HuH-7.5 (cell line): ENCODE measurements at places on chromosomes 12 and 14.

GRCh38 chr12:1838205-1838993 is 18.0 kb downstream of the LRTM2 start:
- no peak for DNase-seq

- DNase-seq = peak; percentile 84
Measured at GRCh38 chr12:55707841-55708694, at the start of gene ITGA7. Gene ITGA7 (minus strand): TSS chr12:55707904. CDS start chr12:55707682, 222 bp downstream.

DNA sequence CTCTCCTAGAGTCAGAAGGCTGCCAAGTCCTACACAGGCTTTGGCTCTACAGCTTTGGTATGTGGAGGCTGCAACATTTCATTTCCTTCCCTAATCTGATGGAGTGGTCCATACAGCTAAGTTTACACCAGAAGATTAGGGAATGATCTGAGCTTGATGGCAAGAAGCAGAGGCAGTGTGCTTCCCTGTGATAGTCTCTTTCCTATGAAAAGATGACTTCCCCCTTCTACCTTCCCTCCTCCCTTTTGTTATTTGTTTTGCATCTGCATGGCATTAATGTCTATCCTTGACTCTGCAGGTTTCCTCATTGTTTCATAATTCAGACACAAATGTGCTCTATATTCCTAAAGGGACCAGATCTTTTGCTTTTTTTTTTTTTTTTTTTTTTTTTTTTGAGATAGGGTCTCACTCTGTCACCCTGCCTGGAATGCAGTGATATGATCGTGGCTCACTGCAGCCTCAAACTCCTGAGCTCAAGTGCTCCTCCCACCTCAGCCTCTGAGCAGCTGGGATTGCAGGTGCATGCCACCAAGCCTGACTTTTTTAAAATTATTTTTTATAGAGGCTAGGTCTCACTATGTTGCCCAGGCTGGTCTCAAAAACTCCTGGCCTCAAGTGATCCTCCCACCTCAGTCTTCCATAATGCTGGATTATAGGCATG is 76.3 kb downstream of the GRIP1 start:
- no peak for DNase-seq

DNA sequence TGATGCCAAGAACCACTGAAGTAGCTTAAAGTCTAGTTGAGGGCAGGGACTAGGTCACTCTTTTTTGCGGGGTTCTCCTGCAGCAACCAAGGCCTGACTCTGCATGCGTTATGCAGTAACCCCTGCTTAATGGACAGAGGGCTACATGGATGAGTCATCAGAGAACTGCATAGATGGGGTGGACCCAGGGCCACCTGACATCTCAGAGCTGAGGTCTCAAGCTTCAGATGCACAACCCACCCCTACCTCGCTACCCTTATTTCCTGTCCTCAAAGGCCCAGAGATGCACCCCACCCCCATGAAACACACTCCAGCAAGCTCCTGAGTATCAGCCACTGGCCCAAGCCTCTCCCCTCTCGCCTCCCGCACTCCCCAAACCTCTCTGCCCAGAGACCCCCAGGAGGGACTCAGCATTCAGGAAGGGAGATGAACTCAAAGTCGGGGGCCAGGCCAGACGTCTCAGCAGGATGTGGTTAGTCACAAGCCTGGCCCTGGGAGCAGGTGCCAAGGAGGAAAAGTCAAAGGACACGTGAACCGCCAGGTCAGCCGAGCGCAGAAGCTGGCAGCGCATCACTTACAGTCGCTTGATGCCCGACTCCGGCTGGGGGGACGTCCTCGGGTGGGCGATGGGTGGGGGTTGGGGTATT is 25.8 kb downstream of the SNRNP35 start:
- DNase-seq = no peak

- no peak for DNase-seq
Measured at GRCh38 chr12:130398100-130398848, 60.6 kb downstream of the PIWIL1 start.

DNA sequence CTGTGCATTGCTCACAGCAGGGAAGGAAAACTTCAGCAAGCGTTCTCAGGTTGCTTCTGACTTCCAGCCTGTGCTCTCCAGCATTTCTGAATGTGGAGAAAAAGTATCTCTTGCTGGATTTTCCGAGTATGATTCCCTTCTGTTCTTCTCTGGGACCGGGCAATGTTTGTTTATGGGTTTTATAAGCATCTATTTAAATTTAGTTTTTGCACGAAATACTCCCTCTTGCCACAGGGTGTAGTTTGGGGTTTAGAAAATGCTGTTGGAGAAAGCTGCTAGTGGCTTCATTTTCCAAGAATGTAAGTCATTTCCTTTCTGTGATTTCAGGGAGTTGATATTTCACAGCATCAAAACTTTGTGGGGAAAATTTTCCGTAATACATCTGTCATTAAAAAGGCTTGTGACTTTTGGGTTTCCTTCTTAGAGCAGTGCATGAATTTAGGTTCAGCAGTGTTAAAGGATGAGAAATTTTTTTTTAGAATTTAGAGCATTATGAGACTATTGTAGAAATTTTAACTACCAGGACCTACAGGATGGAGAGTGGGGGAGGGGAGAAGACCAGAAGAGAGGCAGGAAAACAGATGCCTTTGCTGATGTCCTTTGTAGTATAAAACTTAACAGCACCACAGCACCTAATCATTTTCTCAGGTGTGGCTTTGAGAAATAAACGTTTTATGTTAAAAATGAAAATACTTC is 1.5 kb downstream of the FRMD6 start:
- DNase-seq = no peak

GRCh38 chr12:93243689-93244513 is 133.8 kb upstream of the NUDT4 start:
- peak; percentile 21 for DNase-seq

GRCh38 chr12:102095677-102096263 is 24.1 kb downstream of the NUP37 start:
- DNase-seq = peak; percentile 8

- DNase-seq = no peak
Measured at GRCh38 chr12:4444031-4444430, 1.6 kb downstream of the FGF6 start.

- no peak for DNase-seq
Measured at GRCh38 chr12:19741132-19741489, 301.8 kb downstream of the AEBP2 start.

DNA sequence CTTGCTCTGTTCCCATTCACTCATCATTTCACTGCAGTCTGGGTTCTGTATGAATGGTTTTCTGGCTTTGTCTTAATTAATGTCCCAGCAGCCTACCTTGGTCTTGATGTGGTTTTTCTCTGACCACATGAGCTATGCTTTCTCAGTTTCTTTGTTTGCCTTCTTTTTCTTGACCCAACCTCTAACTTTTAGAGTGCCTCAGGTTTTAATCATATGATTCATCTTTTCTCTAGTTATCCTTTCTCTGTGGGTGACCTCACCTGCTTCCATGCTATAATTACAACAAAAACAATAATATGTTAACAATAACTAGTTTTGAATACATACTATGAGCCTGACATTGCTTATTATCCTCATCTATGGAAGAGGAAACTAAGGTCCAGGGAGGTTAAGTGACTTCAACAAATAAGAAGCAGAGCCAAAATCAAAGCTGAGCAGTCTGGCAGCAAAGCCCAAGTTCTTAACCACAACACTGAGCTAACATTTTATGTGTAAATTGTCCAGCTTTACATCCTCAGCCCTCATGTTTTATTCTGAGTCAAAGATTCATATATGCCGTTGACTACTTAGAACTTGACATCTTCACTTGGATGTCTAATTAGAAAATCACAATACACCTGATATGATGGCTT is 4.7 kb upstream of the EPYC start:
- no peak for DNase-seq

DNA sequence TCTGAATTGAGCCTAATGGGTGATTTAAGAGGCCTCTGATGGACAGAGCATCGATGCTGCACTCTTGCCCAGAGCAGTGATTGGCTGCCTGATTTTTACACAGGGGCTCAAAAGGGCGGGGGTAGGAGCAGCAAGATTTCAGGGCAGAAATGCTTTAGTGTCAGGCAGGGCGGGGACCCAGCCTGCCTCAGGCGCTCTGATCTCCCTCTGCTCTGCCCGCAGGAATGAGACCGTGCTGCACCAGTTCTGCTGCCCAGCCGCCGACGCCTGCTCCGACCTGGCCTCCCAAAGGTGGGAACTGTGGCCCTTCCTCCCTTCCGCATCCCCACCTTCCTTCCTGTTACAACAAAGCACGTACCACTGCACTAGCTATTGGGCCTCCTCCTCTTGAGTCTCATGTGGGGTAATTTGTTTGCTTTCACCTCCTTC is 32.4 kb downstream of the IQSEC3 start:
- DNase-seq = no peak

DNA sequence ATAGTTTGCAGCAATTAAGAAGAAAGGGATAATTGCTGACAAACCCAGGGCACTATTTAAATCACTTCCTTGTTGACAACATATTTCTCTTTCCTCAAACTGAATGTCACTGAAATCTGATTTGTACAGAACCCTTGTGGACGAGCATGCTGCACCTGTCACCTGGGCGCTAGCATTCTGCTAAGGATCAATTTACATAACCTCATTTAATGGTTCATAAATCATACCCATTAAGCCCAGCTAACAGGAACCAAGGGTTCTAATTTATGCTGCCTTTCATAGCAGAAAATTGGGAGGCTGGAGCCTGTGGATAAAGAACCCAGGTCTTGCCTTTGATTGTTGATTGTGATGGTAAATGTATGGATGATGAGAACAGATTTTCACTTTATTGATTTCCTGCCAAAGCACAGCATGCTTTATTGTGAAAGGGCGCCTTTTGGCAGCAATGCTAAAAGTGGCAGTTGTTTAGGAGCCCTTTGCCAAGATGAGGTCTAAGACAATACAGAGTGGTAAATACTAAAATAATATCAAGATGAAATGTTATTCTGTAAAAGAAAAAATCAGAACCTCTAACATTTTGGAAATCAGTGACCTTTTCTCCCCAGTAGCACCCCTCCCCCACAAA is 95.4 kb downstream of the NKX2-1 start:
- no peak for DNase-seq

- DNase-seq = peak; percentile 33
Measured at GRCh38 chr14:69941768-69942742, 62.8 kb downstream of the SMOC1 start.

DNA sequence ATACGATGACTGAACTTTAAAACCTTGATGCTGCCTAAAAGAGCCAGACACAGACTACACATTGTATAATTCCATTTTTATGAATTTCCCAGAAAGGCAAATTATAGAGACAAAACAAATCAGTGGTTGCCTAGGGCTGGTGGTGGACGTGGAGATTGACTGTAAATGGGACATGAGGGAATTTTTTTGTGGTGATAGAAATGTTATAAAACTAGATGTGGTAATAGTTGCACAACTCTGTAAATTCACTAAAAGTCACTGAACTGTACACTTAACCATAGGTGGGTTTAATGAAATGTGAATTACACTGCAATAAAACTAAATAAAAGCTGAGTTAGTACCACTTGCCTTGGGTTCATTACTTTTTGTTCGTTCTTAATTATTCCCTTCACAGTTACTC is 72.1 kb downstream of the PLEKHA5 start:
- DNase-seq = no peak

GRCh38 chr12:50715174-50715573 is 48.7 kb upstream of the ATF1 start:
- no peak for DNase-seq

DNA sequence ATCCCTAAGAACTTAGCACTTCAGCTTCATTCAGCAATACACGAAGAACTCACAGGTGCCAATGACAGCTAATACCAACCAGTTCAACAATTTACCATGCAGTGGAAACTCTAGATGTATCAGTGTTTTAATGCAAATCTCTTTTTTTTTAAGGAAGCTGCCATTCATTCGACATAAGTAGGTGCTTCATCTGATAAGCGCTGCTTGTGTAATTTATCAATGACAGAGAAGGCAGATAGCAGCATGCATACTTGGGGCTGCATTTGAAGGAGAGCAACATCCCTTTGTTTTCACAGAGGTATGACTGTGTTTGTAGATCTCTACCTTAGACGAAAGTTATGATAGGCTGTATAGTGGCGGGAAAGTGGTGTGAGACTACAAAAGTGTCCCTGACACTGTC is 977.1 kb downstream of the AACS start:
- DNase-seq = no peak

DNA sequence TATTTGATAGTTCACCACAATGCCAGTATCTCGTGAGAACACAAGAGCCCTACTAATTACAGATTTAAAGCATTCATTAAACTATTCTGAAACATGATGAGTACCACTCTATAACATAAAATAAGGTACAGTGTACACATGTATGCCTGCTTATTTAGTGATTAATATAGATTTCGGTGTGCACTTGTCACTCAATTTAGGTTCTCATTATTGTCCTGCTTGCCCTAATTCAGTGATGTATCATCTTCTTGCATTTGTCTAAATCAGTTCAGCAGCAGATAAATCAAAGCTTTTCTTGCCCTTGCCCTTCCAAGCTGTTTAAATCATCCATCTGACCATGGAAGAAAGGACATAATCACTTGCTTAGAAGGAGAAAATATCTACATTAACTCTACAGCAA is 359.7 kb downstream of the GXYLT1 start:
- no peak for DNase-seq

DNA sequence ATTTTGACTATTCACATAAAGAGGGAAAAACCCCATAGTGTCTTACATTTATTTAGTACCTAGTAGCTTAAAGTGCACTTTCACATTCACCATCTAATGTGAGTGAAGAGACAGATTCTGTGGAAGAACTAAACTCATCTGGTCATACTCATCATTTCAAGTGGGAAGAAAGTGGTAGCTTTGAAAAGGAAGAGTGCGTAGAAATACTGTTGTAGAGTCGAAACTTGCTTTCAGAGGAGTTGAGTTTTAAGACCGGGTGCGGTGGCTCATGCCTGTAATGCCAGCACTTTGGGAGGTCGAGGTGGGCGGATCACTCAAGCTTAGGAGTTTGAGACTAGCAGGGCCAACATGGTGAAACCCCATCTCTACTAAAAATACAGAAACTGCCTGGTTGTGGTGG is 222.2 kb downstream of the ERC1 start:
- no peak for DNase-seq

DNA sequence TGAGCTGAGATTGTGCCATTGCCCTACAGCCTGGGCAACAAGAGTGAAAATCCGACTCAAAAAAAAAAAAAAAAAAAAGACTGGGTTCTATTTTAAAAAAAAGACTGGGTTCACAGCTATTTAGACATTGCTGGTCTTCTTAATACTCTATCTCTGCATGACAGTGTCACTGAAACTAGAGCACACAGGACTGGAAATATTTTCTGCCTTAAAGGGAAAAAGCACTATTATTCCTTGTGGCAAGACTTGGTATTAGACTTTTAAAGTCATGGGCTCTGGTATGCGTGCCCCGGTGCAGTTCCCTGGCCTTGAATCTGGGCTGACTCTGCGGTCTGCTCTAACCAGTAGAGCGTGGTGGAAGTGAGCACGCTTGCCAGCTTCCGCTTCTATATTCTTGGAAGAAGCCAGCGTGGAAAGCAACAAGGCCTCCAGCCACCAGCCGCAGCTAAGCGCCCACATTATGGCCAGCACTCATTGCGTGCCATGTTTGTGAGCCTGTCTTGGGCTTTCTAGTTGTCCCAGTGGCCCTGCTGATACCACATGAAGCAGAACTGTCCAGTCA is 31.3 kb downstream of the PRKAB1 start:
- DNase-seq = no peak

DNA sequence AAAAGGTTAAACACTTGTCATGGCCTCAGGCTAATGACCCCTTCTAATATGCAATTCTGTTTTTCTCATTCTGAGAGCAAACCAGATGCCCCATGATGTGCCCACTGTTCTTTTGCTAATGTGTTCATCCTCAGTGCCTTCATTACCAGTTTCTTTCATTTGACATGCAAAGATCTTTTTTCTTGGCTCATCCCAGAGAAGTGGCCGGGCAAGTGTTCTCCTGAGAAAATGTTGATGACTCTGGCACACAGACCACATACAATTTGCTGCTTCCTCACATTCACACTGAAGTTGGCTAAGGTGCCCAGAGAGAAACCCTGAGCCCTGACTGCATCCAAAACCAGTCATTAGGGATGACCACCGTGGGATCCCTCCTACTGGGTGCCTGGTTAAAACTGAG is 833.3 kb downstream of the DIO2 start:
- no peak for DNase-seq
